ENCODE measurements at places on chromosomes 1 and 21.

DNA sequence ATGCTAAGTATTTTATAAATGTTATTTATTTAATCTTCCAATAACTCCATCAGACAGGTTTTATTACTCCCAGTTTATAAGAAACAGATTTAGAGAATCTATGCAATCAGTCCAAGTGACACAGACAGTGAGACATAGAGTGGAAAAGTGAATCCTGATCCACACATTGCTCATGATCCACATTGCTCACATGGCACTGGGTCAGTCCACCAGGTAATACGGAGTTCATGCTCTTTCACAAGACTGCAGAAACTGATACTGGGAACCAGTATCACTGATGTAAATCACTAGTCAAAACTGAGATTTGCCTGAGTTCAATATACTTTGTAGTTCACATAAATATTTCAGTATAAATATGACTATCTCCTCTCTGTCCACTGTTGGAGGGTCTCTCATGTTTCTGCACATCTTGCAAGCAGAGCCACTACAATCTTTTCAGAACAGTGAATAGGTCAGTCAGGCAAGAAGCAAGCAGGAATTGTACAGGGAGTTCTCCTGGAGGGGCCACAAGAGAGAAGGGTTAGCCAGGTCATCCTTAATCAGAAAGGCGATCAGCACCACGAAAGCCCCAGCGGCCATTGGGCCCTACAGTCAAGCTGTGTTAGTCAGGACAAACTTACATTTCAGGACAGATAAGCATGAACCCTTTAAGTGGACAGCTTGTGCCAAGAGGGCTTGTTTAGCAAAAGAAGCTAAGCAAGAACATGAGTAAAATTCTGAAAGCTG lies 275.4 kb upstream of the NR5A2 start:
- no peak for DNase-seq

- peak; percentile 7 for DNase-seq
These were observed 23.3 kb downstream of the CYP2J2 start for GRCh38 chr1:59903141-59903754.

GRCh38 chr1:244919320-244920282 lies 55.3 kb upstream of the HNRNPU start:
- no peak for DNase-seq

- no peak for DNase-seq
These were observed 14.7 kb upstream of the TRAF3IP3 start for GRCh38 chr1:209741193-209741592.

DNA sequence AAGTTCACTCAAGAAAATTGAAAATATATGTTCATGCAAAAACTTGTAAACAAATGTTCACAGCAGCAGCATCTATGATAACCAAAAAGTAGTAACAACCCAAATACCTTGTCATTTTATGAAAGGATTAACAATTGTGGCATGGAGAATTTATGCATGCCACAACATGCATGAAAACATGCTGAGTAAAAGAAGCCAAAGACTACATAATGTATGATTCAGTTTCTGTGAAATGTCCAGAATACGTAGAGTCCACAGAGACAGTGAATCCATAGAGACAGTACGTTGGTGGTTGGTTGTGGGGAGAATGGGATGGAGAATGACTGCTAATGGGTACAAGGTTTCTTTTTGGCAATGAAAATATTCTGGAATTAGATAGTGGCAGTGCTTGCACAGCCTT lies 148.7 kb downstream of the MAST2 start:
- peak; percentile 46 for DNase-seq

GRCh38 chr1:224170748-224171478 lies 12.1 kb upstream of the DEGS1 start:
- DNase-seq = peak; percentile 7

DNA sequence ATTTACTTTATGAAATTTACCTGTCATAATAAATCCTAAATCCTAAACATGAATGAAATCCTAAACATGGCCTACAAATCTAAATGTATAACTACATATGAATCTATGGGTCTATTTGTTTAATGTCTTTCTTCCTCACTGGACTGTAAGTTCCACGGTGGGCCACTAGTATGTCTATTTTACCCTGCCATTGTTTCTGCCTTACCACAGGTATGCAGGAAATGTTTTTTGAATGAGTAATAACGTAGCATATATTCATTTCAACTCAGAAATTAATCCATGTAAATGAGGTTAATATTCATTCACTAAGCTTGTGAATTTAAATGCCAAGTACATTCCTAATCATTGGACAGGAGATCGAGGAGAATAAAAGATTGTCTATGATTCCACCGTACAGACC lies 35.3 kb downstream of the B3GALNT2 start:
- DNase-seq = peak; percentile 76

DNA sequence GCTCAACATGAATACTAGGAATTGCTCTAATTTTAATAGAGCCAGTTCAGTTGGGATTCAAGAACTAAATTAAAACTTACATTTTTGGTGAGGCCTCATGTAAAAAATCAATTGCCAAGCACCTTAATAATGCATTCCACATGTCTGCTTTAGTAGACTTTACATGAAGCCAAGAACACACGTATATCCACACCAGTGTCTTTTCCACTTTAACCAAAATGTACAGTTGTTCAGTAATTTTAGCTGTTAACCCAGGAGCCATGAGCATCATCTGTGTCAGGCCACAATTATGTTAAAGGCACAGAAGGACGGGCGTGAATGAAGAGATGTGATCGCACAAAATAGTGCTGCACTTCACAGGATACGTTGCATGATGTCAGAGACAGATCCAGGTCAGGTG lies 136.7 kb downstream of the TLR5 start:
- DNase-seq = no peak

- DNase-seq = no peak
These were observed 19.1 kb downstream of the NOL9 start for GRCh38 chr1:6535214-6535613.

DNA sequence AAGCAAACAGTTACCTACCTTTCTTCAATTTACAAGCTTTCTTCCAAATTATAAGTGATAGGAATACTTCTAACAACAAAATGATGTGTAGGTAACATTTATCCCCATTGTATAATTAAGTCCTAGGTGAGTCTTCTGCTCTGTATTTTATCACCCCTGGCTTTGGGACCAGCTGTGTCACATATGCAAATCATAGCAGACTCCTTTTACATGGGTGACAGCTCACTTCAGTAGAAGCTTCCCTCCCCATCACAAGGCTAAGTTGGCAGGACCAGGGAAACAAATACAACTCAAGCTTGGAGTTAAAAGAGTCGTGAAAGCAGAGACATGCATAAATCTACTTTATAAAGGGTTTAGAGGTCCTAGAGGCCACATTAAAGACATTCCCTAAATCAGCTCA lies 121.1 kb upstream of the RUNX1 start:
- no peak for DNase-seq

- DNase-seq = no peak
These were observed 85.5 kb downstream of the PGBD5 start for GRCh38 chr1:230340526-230341161.

GRCh38 chr1:113978863-113979702 lies at the start of gene OLFML3:
OLFML3 (plus strand) TSS chr1:113979474; CDS start chr1:113979517, 43 bp downstream.
- DNase-seq = peak; percentile 99

- no peak for DNase-seq
These were observed 1.5 kb upstream of the KIF17 start for GRCh38 chr1:20719261-20719660.

DNA sequence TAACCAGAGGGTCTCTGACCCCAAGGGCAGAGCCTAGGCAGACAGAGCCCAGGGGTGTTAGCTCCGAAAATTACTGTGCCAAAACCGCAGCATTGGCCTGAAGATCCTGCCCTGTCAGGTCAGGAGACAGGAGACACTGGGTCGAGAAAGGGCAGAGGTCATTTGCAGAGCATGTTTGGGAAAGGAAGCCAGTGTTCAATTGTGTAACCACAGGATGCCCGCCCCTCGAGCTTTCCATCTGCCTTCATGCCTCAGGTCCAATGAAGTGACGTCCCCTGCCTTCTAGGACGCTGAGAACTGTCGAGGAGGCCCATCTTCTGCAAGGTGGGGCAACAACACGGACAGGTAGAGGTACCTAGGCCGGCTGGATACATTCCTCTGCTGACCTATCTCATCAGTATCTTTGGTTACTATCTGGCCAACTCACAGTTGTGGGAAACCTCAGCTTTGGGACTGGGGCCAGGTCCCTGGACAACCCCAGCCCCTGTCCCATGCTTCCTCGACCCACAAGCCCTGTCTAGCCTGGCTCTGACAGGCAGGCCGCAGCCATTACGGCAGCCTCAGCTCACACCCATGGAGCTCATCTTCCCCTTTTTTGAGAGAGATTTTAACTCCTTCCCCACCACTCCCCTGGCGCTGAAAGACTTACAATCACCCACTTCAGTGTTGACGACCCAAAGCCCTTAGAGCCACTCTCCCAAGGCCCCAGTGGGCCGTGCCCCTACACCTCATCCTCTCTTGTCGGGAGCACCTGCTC lies 1.3 kb downstream of the ARL8A start:
- no peak for DNase-seq

- peak; percentile 67 for DNase-seq
These were observed 116.2 kb upstream of the USP24 start for GRCh38 chr1:55331351-55331750.

- no peak for DNase-seq
These were observed 88.0 kb downstream of the CD247 start for GRCh38 chr1:167430134-167430848.

DNA sequence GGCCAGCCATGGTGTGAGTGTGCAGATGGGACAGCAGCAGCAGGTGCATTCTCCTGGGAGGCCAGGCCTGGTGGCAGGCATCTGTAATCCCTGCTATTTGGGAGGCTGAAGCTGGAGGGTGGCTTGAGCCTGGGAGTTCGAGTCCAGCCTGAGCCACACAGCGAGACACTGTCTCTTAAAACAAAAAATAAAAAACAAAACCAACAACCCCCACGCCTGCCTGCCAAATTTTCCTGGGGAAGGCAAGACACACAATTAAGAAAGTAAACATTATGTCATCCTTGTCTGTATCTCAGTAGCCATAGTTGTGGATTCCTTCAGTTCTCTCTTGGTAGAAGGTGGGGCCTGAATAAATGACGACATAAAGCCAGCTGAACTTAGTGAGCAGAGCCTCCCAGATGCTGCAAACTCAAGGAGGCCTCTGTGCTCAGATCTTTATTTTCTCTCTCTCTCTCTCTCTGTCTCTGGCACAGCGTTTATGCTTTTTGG lies 57.6 kb upstream of the CD34 start:
- no peak for DNase-seq

GRCh38 chr1:193543259-193543658 lies 356.8 kb upstream of the B3GALT2 start:
- DNase-seq = peak; percentile 72

- peak; percentile 95 for DNase-seq
These were observed 5.2 kb downstream of the DIO1 start for GRCh38 chr1:53899206-53899628.

- no peak for DNase-seq
These were observed 185.9 kb downstream of the COQ8A start for GRCh38 chr1:227125929-227126545.

DNA sequence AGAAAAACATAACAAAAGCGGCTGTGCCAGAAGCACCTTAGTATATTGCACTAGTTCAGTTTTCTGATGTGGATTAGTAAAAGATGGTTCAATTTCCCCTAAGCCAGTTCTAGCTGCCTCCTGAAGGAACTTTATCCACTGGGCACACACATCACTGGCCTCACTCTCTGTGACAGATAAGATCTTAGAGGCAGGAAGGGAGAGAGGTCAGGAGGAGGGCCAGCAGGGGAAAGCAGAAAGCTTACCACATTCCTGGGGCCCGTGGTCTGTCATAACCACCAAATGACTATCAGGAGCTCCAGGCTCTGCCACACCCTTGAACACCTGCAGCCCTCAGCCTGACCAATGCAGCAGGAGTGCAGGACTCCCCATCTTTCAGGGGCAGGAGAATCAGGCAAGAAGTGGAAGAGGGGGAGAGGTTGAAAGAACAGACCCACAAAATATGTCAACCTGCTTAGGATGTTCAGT lies 37.8 kb downstream of the LRRC71 start:
- no peak for DNase-seq

Data from fibroblast of upper back skin (primary cell).